GOT3 (cell line): ENCODE measurements at places on chromosomes 16 and 17.

DNA sequence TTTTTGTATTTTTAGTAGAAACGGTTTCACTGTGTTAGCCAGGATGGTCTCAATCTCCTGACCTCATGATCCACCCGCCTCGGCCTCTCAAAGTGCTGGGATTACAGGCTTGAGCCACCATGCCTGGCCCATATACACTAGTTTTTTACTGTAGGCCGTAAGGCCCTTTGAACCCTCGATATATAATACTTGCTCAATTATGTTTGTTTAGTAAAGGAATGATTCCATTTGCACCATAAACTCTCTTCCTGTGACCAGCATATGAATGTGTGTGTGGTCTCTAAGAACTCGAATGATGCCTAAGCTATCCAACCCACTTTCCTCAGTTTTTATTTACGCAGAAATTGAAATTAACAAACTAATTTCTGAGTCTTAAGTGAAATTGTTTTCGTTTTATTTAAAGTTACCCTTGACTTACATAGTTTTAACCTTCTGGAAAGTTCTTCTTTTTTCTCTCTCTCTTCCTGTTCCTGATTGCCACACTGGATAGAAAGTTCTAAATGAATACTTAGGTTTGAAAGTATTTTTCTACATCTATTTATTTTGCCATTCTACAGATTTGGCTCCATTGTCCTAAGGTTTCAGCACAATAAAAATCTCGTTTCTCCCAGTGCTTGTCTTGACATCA lies 37.9 kb downstream of the PIGL start:
- no peak for DNase-seq

GRCh38 chr17:49987681-49988441 lies 7.2 kb downstream of the DLX3 start:
- peak; percentile 45 for DNase-seq

GRCh38 chr17:33369149-33369548 lies 76.1 kb upstream of the ASIC2 start:
- DNase-seq: no peak

- no peak for DNase-seq
These were observed 33.5 kb downstream of the TK2 start for GRCh38 chr16:66516509-66516807.

DNA sequence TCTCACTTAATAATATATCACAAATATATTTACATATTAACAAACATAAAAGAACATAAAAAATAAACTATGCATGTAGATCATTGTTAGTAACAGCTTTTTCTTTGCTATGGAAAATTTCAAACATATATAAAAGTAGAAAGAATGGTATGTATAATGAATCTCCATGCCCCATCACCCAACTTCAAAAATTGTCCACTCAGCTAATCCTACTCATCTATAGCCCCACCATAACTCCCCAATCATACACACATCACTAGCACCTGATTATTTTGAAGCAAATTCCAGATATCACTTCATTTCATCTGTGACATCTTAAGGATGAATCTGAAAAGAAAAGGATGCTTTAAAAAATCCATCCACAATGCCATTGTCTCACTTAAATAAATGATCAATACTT lies 46.8 kb downstream of the SHISA6 start:
- no peak for DNase-seq

GRCh38 chr16:57081744-57082143 lies 10.6 kb upstream of the CPNE2 start:
- DNase-seq: no peak

DNA sequence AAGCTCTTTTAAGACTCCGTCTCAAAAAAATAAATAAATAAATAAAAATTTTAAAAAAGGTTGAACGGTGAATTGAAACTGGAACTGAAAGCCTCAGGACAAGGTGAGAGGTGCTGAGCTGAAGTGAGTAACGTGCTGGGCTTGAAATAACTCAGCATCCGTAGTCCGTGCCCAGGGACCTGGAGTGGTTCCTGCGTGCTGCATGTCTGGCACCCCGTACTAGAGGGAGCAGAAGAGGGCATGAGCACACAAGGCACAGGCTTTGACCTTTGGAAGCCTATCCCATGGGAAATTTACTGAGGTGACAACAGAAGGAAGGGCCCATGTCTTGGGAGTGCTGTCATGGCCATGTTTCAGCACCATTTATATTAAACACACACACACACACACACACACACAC lies 4.5 kb upstream of the MEIOB start:
- DNase-seq: no peak

GRCh38 chr17:52025236-52025635 lies 133.3 kb downstream of the CA10 start:
- no peak for DNase-seq

DNA sequence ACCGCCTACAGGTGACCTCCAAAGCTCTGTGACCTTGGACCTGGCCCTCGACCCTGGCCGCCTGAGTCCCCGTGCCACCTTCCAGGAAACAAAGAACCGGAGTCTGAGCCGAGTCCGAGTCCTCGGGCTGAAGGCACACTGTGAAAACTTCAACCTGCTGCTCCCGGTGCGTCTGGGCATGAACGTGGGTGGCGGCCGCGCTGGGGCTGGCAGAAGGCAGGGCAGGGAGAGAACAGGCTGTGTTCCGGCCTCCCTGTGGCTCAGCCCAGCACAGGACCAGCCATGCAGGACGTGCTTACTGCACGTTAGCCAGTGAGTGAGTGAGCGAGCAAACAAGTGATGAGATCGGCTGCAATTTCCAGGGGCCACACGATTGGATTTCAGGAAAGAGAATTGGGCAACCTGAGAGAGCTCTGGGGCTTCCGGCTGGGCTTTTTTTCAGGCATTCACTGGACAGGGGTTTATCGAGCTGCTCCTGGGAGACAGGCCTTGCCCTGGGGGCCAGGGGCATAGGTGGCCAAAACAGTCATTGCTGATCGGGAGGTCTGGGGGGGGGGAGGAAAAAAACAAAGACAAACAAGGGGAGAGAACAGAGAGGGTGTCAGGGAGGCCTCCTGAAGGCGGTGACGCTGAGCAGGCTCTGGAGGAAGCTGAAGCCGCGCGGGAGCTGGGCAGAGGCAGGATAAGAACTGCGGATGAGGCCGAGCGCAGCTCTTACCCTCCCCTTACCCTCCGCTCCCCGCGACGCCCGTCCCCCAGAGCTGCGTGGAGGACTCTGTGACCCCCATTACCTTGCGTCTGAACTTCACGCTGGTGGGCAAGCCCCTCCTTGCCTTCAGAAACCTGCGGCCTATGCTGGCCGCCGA lies 16.9 kb downstream of the ITGAX start:
- no peak for DNase-seq

- no peak for DNase-seq
These were observed 31.6 kb downstream of the PHKB start for GRCh38 chr16:47492428-47493377.

DNA sequence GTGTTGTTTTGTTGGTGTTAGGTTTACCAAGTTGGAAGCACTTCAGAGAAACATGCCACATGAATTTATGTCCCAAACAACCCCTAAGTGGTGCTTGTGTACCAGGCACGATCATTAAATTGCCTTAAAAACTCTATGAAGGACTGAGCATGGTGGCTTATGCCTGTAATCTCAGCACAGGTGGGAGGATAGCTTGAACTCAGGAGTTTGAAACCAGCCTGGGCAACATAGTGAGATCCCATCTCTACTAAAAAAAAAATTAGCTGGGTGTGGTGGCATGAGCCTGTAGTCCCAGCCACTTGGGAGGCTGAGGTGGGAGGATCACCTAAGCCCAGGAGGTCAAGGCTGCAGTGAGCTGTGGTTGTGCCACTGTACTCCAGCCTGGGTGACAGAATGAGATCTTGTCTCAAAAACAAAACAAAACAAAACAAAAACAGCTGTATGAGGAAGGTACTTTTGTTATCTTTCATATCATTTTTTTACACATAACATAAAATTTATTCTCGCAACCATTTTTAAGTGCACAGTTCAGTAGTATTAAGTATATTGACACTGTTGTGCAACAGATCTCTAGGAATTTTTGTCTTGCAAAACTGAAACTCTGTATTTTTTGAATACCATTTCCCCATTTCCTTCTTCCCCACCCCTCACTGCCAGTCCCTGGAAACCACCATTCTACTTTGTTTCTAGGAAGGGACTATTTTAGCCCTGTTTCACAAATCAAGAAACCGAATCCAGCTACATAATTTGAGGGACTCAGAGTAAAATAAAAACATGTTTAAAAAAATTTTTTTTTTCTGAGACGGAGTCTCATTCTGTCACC lies 14.3 kb upstream of the RBBP6 start:
- DNase-seq: no peak

DNA sequence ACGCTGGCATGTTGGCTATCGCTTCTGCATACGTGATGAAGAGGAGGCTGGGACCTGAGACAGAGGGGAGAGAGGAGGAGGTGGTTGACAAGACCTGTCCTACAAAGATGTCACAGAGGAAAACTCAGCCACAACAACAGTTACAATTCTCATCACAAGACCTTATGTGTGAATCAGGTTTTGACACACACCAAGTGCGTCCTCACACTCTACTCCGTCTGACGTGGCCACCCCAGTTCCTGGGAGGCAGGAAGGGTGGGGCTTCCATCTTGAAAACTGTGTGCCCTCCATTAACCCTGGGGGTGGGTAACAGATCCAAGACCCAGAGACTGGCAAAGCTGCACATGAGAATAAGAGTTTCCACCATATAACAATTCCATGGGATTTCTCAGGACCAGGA lies 24.1 kb downstream of the SLC6A4 start:
- no peak for DNase-seq

- DNase-seq: no peak
These were observed 11.5 kb downstream of the CDH16 start for GRCh38 chr16:66906916-66907836.

DNA sequence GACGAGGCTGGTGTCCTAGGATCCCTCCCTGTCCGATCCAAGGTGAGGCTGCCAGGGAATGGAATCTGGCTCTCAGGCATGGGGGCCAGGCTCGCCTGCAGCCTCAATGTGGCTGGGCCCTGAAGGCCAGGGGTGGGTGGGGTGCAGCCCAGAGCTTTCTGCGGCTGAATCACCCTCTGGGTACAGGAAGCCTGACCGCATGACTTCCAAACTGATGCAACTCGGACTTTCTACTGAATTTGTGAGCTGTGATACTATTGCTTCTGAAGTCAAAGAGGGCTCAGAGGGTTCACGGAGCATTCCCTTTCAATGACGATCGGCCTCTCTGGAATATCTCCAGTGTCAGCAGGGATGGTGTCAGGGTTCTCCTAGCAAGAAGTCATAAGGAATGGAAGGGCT lies 123.7 kb downstream of the METRNL start:
- DNase-seq: peak; percentile 38

DNA sequence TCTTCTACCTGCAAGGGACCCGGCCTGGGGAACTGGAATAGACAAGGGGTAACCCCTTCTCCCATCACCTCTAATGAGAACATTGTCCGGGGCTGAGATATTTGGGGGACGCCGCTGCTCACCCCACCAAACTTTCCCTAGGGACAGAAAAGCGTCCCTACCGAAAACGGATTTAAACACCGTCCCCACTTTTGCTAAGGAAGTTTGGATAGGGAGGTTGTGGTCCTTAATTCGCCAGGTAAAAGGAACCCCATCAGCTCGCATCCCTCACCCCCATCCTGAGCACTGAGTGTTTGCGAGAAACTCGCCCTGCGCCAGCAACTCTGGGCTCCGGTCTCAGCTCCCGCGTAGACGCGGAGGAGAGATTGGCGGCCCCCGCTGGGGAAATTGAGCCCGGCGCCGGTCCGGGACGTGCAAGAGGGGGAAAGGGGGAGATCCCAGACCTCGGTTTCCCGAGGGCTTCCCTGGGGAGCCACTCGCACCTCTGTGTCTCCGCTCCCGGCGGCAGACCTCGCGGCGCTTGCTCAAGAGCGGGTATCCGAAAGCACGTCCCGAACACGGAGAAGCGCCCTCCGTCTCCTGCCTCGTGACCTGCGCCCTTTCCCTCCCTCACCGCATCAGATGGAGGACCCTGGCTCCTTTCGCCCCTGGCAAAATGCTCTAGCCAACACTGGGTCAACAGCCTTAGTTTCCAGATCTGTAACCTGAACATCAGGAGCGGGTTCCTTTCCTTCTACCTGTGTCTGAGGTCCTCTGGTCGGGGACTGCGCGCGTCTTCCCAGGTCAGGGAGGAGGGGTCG lies 3.1 kb upstream of the SOX9 start:
- no peak for DNase-seq

DNA sequence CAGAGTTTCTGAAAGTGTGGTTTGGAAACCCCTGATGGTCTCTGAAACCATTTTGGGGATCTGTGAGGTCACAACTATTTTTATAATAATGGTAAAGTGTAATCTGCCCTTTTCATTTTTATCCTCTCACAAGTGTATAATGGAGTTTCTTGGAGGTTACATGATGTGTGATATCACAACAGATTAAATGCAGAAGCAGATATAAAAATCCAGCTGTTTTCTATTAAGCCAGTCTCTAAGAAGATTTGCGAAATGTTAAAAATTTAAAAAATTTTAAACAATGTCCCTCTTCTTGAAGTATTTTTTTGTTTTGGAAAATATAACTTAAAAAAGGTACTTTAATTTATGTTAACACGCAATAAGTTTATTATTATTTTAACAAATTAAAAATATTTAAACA lies 48.7 kb downstream of the RPGRIP1L start:
- DNase-seq: no peak

- DNase-seq: no peak
These were observed 66.0 kb upstream of the ZNF423 start for GRCh38 chr16:49921791-49922456.

DNA sequence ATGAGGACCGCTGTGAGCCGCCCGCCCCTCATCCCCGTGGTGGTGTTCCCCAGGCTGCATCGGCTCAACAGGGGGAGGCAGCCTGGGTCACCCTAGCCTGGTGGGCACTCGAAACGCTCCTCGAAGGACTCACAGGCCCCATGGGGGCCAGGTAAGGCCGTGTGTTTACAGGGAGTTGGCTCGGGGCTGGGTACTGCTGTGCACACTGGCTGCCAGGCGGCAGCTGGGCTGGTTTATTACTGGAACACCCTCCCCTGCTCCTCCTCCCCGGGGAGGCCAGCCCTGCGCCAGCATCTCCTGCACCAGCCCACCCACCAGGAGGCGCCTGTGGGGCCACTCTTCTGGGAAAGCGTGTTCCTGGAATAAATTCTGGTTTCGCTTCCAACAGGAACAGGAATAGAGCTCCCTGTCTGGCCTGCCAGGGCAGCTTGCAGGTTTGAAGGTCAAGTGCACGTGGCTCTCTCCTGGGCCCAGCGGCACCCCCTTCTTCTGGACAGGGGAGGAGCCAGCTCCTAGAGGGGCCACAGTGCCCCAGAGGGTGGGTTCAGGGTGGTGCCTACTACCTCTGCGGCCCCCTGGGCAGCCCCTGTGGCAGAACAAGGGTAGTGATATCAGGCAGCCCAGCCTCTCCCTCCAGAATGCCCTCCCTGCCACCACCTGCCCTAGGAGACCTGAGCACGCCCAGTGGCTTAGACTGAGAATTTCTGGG lies 11.3 kb downstream of the MCRIP1 start:
- no peak for DNase-seq

DNA sequence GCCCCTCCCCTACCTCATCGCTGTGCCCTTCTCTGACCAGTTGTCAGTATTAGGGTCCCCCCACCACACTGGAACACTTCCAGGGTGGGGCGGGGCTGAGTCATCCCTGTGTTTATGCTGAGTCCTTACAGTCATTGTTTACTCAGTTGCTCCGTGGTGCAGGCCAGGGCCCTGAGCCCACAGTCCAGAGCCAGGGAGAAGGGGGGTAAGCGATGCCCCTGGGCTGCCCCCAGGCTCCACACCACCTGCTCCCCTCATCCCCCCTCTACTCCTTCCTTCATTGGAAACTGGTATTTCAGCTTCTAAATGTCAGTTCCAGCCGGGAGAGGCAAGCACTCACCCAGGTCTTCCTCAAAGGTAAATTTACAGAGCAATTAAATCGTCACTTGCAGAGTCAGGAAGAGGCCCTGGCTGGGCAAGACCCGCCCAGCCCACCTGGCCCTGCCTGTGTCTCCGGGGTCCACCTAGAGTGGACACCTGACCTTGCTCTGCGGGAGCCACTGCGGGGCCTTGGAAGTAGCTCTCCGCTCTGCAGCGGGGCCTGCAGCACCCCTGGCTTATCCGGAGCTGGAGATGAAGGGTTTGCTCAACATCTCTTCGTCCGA lies 4.8 kb downstream of the ATP2A3 start:
- no peak for DNase-seq
